Activated CD8-positive, alpha-beta memory T cell treated with anti-CD3 and anti-CD28 coated beads, Interleukin-2, amount 10 ng/mL, durations not matched to agents 7 days and 5 days (primary cell): ENCODE measurements at places on chromosomes 2 and 18. TPM values are rescaled to one million over a fixed set of nuclear protein-coding genes. Genes with fewer than 3 reads are reported as not detected.

PTPRN gene
- 0.28 TPM for total RNA-seq

GRHL1 gene
- total RNA-seq = 1.0 TPM

SLC39A6 gene
- 29.4 TPM for total RNA-seq

UGT1A4 gene
- not detected for total RNA-seq

C18orf54 gene
- total RNA-seq = 16.4 TPM

SERPINB11 gene
- total RNA-seq = not detected

- no peaks in the 10 kb centered on the region for H3K27me3 ChIP-seq
- no peaks in the 10 kb centered on the region for H3K36me3 ChIP-seq
- no peak overlapping the region for H3K4me3 ChIP-seq
- H3K27ac ChIP-seq = no peak overlapping the region
- no peaks in the 10 kb centered on the region for H3K4me1 ChIP-seq
- DNase-seq = no peak
These were observed 359.6 kb downstream of the NRXN1 start for GRCh38 chr2:50672282-50672681.

DNA sequence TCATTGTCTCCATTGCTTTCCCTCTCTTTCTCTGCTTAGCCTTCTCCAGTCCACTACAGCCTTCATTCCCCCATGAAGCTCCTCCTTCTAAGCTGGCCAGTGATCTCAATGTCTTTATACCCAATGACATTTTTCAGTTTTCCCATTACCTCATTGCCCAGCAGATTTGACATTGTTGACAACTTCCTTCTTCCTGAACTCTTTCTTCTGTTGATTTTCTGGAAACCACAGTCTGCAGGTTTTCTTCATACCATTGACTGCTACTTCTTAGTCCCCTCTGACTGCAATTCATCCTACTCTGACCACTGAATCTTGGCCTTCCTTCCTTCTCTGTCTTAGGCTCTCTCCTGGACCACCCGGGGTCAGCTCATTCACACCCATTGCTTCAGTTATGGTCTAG, 22.9 kb upstream of the SPP2 start:
- peaks cover 52% of the 10 kb centered on the region for H3K4me1 ChIP-seq
- H3K4me3 ChIP-seq = no peak overlapping the region
- no peak for DNase-seq
- peak overlapping the region; percentile 9 for H3K27ac ChIP-seq
- peaks cover 3% of the 10 kb centered on the region for H3K27me3 ChIP-seq

DNA sequence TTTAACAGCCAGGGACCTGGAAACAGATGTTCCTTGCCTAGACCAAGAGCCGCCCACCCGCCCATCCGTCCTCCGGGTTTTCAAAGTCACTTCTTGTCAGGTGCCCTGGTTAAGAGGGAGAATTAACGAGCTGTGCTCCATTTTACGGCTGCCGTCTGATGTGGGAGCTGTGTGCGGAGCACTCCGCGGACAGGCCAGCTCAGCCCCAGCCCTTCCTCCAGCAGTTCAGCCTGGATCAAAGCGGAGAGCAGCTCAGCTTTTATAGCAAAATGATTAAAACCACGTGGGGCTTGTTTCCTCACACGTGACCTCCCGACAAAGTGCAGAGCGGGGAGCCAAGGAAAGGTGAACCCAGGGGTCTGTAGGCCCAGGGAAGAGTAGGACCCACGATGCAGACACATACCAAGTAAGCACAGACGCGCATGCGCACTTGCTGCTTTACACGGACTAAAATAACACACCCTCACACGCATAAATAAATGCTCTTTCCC, 46.1 kb upstream of the PKDCC start:
- H3K4me1 ChIP-seq = no peaks in the 10 kb centered on the region
- H3K36me3 ChIP-seq = no peaks in the 10 kb centered on the region
- DNase-seq = no peak
- peaks cover 18% of the 10 kb centered on the region for H3K27me3 ChIP-seq
- no peak overlapping the region for H3K27ac ChIP-seq
- H3K4me3 ChIP-seq = no peak overlapping the region

DNA sequence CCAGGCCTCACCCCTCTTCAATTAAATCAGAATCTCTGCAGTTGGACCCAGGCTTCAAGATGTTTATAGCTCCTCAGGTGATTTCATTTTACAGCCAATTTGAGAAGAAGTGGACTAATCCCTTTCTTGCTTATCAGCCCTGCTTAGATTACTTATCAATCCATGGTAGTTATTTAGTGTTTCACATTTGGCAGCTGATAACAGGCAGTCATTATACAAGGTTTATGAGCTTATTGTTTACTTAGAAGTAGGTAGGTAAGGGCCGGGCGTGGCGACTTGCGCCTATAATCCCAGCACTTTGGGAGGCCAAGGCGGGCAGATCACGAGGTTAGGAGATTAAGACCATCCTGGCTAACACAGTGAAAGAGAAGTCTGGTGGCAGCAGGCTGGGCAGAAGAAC, 237.5 kb downstream of the CTNNA2 start:
- H3K4me1 ChIP-seq = no peaks in the 10 kb centered on the region
- H3K27me3 ChIP-seq = no peaks in the 10 kb centered on the region
- H3K36me3 ChIP-seq = no peaks in the 10 kb centered on the region
- DNase-seq = no peak

- DNase-seq = no peak
- peaks cover 40% of the 10 kb centered on the region for H3K36me3 ChIP-seq
- H3K4me1 ChIP-seq = peaks cover 44% of the 10 kb centered on the region
These were observed 242.9 kb upstream of the ID2 start for GRCh38 chr2:8438996-8439395.

DNA sequence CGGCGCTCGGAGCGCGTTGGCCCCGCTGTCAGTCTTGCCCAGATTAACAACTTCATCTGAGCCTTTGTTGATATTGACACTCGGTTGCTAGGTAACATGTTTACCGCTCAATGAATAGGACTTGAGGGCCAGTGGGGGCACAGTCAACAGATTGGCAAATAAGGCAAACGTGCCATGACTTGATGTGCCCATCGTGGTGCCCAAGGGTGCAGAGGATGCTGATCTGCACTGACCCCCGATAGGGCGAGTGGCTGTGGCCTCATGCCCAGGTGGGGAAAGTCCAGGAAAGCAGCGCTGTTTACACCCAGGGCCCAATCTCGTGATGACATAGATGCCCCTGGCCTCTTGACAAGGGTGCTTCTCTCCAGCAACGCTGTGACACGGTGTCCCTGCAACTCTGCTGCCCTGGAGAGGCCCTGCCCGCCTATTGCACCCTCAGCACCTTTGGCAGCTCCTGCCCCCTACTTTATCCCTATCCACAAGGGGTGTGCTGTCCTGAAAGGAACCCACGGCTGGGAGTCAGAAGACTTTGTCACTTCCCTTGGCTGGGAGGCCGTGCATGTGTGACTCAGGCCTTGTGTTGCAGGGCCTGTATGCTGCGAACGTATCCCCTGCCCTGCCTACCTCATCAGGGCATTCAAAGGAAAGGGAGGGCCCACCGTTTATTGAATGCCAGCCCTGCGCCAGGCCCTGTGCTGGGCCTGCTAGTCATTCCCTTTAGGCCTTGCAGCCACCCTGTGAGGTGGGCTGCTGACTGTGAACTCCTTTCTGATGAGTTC, 158.0 kb downstream of the INHBB start:
- H3K36me3 ChIP-seq = no peaks in the 10 kb centered on the region
- H3K27me3 ChIP-seq = no peaks in the 10 kb centered on the region
- no peaks in the 10 kb centered on the region for H3K4me1 ChIP-seq
- DNase-seq = no peak
- no peak overlapping the region for H3K4me3 ChIP-seq

DNA sequence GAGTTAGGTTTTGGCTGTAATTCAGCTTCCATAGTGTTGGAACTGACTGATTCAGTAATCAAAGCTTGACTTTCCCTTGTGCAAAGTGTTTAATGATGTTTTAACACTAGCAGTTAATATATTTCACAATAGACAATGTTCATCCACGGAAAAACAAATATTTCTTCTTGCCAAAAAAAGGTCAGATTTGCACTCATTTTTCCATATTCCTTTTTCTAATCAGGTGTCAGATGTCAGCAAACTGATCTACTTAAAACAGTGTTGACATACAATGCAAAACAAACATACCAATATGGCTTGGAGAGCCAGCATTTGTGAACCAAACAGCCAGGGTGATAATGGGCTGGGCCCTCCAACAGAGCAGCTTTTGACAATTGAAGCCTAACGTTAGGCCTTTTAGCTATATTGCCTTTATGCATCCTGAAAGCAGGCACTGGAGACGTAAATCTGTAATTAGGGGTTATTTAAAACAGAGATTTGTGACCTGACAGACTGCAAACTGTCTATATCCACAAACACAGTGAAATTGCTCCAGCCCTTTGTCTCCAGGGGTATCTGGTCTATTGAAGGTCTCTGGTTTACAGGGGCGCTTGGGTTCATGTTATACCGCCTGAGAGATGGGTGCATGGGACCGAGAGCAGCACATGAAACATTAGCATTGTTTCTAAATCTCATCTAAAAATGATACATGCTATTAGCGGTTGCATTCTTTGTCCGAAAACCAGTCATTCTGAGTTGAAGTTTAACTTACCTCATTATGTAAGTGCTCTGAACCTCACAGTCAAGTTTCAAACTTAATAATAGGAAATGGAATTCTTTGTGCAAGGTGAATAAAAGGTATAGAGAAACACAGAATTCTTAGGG, 7.1 kb upstream of the CDCA7 start:
- peaks cover 6% of the 10 kb centered on the region for H3K4me1 ChIP-seq
- peaks cover 4% of the 10 kb centered on the region for H3K36me3 ChIP-seq
- H3K4me3 ChIP-seq = no peak overlapping the region
- H3K27me3 ChIP-seq = peaks cover 30% of the 10 kb centered on the region
- H3K27ac ChIP-seq = no peak overlapping the region
- DNase-seq = no peak

- DNase-seq = no peak
- no peak overlapping the region for H3K27ac ChIP-seq
- H3K27me3 ChIP-seq = peaks cover 46% of the 10 kb centered on the region
- H3K4me3 ChIP-seq = no peak overlapping the region
- peaks cover 4% of the 10 kb centered on the region for H3K36me3 ChIP-seq
These were observed 169.2 kb downstream of the ZFP36L2 start for GRCh38 chr2:43057026-43057741.

DNA sequence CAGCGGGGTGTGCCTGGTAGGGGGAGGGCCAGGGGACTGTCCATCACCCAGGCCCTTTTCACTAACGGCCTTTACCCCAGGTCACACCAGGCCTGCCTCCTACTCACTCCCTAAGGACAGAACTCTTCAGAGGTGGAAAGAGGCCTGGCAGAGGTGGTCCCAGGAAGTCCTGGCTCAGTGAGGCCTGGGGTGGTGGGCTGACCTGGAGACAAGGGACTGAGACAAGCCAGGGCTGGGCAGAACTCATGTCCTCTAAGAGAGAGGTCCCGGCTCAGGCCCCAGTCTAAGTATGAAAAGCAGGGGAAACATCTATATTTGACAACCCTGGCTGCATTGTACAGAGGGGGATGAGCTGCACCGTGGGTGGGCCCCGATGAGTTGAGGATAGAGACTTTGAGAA, 65.9 kb upstream of the TEX51 start:
- DNase-seq = no peak
- no peak overlapping the region for H3K4me3 ChIP-seq
- no peak overlapping the region for H3K27ac ChIP-seq
- no peaks in the 10 kb centered on the region for H3K4me1 ChIP-seq
- H3K27me3 ChIP-seq = no peaks in the 10 kb centered on the region

DNA sequence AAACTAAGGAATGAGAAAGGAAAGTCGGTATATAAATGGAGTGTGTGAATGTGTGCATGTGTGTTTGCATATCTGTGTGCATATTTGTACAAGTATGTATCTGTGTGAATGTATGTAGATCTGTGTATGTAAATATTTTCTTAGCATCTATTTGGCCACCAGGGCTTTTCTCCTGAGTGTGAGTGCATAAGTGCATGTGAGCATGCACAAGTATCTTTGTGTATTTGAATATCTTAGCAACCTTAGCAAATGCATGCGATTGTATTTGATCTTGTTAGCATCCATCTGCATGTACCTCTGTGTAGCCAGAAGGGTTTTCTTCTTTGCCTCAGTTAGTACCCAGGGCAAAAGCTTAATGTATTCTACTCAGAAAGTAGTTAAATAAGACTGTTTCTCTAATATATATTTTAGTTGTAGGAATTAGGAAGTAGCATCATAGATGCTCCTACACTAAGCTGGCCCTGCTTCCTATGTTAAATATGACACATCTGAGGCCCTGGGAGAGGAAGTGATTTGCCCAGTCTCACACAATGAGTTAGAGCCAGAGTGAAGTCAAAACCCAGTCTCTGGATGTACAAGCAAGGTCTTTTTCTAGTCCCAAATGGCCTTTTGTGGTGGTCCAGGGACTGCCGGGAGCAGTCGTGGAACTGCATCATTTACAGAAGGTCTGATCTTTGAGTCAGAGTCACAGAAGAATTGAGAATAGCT, 9.2 kb downstream of the FKBP1B start:
- no peaks in the 10 kb centered on the region for H3K36me3 ChIP-seq
- H3K27me3 ChIP-seq = no peaks in the 10 kb centered on the region
- no peak for DNase-seq
- no peak overlapping the region for H3K4me3 ChIP-seq
- H3K27ac ChIP-seq = no peak overlapping the region
- peaks cover 6% of the 10 kb centered on the region for H3K4me1 ChIP-seq

GRCh38 chr18:35580701-35581539, 620 bp upstream of the GALNT1 start:
- peaks cover 32% of the 10 kb centered on the region for H3K36me3 ChIP-seq
- H3K27me3 ChIP-seq = peaks cover 20% of the 10 kb centered on the region
- peaks cover 31% of the 10 kb centered on the region for H3K4me1 ChIP-seq
- H3K27ac ChIP-seq = peak overlapping the region; percentile 55
- H3K4me3 ChIP-seq = peak overlapping the region; percentile 65

GRCh38 chr2:189347540-189347939, 93.7 kb upstream of the WDR75 start:
- H3K4me1 ChIP-seq = peaks cover 7% of the 10 kb centered on the region
- H3K27ac ChIP-seq = no peak overlapping the region
- no peaks in the 10 kb centered on the region for H3K27me3 ChIP-seq
- H3K36me3 ChIP-seq = no peaks in the 10 kb centered on the region

DNA sequence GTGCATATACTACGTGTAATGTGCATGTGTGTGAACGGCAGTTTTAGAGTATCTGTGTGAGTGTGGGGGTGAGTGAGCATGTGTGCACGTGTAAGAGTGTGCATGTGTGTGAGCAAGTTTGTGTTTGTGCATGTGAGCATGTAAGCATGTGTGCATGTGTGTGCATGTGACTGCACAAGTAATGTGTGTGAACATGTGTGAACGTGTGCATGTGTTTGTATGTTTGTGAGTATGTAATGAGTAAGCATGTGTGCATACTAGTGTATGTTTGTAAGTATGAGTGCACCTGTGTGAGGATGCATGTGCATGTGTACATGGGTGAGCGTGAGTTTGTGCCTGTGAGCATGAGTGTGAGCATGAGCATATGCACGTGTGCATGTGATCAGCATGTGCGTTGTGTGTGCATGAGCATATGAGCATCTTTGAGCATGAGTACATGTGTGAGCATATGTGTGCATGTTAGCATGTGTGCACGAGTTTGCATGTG, 90.7 kb downstream of the ZNF516 start:
- H3K4me3 ChIP-seq = no peak overlapping the region
- H3K4me1 ChIP-seq = no peaks in the 10 kb centered on the region
- peaks cover 3% of the 10 kb centered on the region for H3K27me3 ChIP-seq
- DNase-seq = no peak

DNA sequence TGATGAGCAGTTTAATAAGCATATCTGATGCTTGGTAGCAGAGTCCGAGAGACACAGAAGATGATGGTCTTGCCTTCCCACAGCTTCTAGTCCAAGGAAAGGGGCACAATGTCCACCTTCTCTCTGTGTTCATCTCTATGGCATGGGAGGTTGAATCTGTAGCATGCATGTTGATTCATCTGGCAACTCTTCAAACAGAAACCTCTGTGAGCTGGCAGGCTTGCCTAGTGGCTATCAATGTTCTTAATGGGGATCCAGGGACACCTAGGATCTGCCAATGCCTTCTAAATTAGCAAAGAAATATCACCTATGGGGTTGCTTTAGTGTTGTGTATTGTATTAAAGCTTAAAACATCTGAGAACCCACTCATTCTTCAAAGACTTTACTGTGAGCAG, 170.8 kb downstream of the INO80D start:
- no peak overlapping the region for H3K4me3 ChIP-seq
- peaks cover 26% of the 10 kb centered on the region for H3K27me3 ChIP-seq
- no peak for DNase-seq
- H3K36me3 ChIP-seq = no peaks in the 10 kb centered on the region
- no peaks in the 10 kb centered on the region for H3K4me1 ChIP-seq
